ENCODE measurements at places on chromosomes 1 and 21. TPM values are rescaled to one million over a fixed set of nuclear protein-coding genes. Genes with fewer than 3 reads are reported as not detected.

FGR gene
- total RNA-seq, result 4.1 TPM

ANGEL2 gene
- 14.4 TPM for total RNA-seq

SPSB1 gene
- total RNA-seq, result 9.9 TPM

SLC6A9 gene
- 0.78 TPM for total RNA-seq

AKR7A3 gene
- not detected for total RNA-seq

ZNF648 gene
- not detected for total RNA-seq

CACNA1S gene
- not detected for total RNA-seq

PIK3CD gene
- total RNA-seq, result 1.9 TPM

CRP gene
- not detected for total RNA-seq

RPE65 gene
- total RNA-seq, result 0.09 TPM

SGIP1 gene
- 3.0 TPM for total RNA-seq

MEX3A gene
- 0.15 TPM for total RNA-seq

TCHHL1 gene
- total RNA-seq, result not detected

C1orf56 gene
- 8.4 TPM for total RNA-seq

TNFRSF9 gene
- total RNA-seq, result not detected

PTGS2 gene
- total RNA-seq, result 6.7 TPM

SELENBP1 gene
- 43.5 TPM for total RNA-seq

C1orf105 gene
- total RNA-seq, result 8.3 TPM

CLDN17 gene
- not detected for total RNA-seq

CNTN2 gene
- 0.66 TPM for total RNA-seq

CDA gene
- total RNA-seq, result 3.2 TPM

THEM5 gene
- not detected for total RNA-seq

SPATA21 gene
- not detected for total RNA-seq

SLFNL1 gene
- total RNA-seq, result 0.28 TPM
